ENCODE measurements at places on chromosomes 5 and 9.

DNA sequence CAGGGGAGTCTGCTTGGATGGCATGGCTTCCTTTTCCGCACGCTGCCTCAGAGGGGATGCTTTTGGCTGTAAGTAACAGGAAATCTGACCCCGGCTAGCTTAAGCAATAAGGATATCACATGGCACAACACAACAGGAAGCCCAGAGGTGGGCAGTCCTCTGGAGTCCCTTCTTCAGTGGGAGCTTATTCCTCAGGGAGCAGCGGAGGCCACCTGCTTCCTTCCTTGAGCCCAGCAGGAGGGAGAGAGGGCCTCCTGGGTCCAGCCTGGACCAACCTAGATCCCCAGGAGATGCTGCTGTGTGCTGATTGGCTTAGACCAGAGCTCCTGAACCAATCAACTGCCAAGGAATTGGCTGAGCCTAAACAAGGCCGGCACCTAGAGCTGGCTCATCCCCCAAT, 66.3 kb downstream of the C9orf50 start:
- DNase-seq = no peak

GRCh38 chr9:97962575-97962974, 20.6 kb upstream of the ANP32B start:
- DNase-seq = no peak

GRCh38 chr5:95087816-95088317, 197.0 kb downstream of the MCTP1 start:
- peak; percentile 65 for DNase-seq

DNA sequence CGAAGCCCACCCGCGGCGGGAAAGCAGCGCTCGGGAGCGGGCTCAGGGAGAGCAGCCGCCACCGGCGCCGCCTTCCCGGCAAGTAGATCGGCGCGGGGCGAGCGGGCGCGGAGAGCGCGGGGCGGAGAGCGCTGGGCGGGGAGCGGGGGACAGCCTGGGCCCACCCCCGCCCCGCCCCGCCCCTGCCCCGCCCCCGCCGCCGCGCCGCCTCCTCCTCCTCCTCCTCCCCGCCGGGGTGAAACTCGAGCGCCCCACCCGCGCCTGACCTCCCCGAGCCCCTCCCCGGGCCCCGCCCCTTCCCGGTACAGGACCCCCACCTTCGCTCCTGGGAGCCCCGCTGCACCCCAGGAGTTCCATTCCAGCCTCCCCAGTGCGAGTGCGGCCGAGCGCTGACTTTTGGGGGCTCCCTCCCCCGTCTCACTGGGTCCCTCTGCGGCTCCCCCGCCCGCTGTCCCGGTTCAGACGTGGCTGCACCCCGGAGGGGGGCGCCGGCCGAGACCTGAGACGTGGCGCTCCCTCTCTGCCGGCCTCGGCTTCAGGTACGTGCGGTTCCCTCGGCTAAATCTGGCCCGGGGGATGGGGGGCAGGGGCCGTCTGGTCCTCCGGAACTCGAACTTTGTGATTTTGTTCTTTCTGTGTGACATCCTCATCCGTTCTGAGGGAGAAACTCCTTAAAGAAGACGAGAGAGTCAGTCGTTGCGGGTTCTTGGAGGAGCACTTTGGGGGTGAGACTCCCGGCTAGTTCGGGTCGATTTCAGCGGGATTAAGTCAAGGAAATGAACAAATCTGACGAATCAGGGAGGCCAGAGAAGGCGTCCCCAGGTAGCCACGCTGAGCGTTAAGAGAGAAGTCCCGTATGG, at the start of gene SEMA5A:
TSS of gene SEMA5A (minus strand) at position 84 of the 860 bp plus-strand sequence. CDS start 166,129 bp downstream, outside the sequence.
- DNase-seq = peak; percentile 76

- DNase-seq = no peak
These were observed 31.4 kb downstream of the TLX3 start for GRCh38 chr5:171340491-171340890.

DNA sequence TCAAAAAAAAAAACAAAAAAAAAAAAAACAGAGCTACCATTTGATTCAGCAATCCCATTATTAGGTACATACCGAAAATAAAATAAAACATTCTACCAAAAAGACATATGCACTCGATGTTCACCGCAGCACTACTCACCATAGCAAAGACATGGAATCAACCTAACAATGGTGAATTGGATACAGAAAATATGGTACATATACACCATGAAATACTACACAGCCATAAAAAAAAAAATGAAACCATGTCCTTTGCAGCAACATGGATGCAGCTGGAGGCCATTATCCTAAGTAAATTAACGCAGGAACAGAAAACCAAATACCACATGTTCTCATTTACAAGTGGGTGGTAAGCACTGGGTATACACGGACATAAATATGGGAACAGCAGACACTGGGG, 21.3 kb downstream of the MRPS27 start:
- DNase-seq = no peak

- DNase-seq = no peak
These were observed 40.0 kb downstream of the FANCC start for GRCh38 chr9:95277509-95277908.

DNA sequence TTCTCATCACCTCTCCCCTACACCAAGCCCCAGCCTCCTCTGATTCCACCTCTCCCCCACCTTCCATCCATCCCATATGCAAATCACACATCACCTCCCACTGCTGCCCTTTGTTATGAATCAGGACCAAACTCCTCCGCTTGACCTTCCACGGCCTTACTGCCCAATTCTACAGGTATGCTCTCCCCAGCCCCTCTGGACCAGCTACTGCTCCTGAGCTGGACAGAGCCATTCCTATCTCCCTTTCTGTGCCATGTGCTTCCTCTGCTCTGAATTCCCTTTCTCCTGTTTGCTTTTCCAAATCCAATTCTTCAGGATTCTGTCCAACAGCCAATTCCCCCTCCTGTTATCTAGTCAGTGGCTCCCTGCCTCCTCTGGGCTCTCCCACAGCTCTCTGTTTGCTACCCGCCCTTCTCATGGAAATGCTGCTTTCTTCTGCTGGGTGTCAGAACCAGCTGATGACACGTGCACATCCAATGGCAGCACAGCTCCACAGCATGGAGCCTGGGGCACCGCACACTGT, 8.3 kb downstream of the FABP6 start:
- no peak for DNase-seq

GRCh38 chr5:162067655-162068411, at the start of gene GABRG2:
TSS of gene GABRG2 (plus strand) at chr5:162067773. CDS start at chr5:162068000, 227 bp downstream.
- no peak for DNase-seq

DNA sequence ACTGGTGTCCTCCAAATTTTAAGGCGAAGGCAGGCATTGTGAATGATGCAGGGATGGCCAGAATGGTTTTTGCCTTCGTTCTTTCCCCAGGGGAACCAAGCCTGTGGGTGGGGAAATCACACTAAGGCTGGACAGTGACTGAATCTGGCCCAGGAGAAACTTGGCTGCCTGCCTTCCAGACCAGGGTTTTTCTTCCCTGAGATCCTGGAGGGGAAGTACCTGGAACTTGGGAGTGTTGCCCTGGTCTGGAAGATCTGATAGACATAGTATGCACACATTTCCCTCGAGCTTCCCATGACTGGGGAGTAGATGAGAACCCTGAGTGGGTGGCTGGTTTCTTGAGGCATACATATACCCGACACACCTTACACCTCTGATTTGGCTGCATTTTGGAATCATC, 664 bp upstream of the IL11RA start:
- DNase-seq = peak; percentile 34

DNA sequence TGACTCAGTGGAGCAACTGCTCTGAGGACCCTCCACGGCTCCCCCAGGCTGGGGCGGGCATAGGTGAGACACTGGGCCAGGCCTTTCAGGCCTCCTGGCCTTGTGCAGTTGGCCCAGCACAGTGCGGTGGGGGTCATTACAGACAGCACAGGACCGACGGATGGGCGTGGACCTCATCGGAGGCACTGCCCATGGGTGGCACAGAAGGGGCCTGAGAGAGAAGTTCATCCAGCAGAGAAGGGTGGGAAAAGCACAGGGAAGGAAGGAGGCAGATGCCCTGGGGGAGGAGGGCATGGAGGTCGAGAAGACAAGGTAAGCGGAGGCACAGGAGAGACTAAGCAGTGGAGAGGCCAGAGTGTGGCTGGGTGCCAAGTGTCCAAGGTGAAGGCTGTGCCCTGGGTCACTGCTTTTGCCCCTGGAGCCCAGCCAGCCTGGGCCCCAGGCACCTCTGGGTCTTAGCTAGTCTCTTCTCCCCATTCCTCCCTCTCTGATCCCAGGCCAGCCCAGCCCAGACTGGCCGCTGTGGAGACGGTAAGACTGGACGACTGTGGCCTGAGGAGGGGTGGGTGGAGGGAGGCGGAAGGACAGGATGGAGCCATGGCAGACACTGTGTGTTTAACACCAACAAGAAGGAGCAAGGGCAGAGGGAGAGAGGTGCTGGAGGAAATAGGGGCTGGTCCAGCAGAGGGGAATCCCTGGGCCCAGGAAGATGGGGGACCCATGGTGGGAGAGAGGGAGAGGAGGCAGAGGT, 5.7 kb downstream of the IL3 start:
- DNase-seq = no peak

DNA sequence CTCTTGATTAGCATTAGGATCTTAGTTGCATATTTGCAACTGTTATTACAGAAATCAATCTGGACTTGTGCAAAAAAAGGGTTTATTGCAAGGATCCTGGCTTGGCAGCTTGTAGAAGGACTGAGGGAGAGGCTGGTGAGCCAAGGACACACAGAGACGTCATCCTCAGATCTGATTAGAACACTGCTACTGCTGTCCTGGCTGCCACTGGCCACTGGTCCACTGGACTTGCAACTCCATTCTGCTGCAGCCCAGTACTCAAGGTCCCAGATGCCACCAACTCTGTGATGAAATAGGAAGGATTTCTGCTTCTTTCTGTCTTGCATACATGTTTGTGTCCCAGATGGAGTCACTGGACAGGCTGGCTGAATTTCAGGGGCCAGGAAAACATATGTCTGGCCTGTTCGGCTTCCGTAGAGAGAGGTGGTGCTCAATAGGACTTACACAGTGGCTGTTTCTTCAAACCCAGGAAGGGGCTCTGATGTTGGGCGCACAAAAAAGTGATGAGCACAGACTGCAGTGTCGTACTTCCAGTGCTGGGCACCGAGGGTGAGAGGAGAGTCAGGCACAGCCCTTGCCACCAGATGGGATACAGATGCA, 68.9 kb upstream of the SH3PXD2B start:
- no peak for DNase-seq

GRCh38 chr5:156367597-156367996, 40.6 kb downstream of the SGCD start:
- DNase-seq = peak; percentile 97

GRCh38 chr9:112754578-112754977, 4.0 kb downstream of the SNX30 start:
- peak; percentile 81 for DNase-seq

DNA sequence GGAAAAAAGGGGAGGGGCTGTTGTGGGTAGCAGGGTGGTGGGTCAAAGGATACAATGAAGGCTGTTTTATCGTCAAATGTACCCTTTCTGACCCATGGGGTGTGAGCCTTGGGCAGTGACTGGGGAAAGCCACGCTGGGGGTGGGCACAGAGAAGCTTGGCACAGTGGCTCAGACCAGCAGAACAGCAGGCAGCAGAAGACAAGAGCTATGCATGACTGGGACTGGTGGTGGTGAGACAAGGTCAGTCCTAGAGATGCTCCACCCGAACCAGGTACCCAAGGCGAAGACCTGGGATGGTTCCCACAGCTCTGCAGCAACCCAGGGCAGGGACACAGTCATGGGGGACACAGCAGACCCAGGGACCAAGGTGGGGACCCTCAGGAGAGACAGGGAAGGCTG, 38.3 kb downstream of the BICD2 start:
- no peak for DNase-seq

GRCh38 chr5:3878267-3878666, 282.6 kb downstream of the IRX1 start:
- no peak for DNase-seq

- DNase-seq = no peak
These were observed 7.6 kb upstream of the AK3 start for GRCh38 chr9:4748612-4749011.

GRCh38 chr5:27403243-27403882, 365.0 kb upstream of the CDH9 start:
- peak; percentile 59 for DNase-seq

DNA sequence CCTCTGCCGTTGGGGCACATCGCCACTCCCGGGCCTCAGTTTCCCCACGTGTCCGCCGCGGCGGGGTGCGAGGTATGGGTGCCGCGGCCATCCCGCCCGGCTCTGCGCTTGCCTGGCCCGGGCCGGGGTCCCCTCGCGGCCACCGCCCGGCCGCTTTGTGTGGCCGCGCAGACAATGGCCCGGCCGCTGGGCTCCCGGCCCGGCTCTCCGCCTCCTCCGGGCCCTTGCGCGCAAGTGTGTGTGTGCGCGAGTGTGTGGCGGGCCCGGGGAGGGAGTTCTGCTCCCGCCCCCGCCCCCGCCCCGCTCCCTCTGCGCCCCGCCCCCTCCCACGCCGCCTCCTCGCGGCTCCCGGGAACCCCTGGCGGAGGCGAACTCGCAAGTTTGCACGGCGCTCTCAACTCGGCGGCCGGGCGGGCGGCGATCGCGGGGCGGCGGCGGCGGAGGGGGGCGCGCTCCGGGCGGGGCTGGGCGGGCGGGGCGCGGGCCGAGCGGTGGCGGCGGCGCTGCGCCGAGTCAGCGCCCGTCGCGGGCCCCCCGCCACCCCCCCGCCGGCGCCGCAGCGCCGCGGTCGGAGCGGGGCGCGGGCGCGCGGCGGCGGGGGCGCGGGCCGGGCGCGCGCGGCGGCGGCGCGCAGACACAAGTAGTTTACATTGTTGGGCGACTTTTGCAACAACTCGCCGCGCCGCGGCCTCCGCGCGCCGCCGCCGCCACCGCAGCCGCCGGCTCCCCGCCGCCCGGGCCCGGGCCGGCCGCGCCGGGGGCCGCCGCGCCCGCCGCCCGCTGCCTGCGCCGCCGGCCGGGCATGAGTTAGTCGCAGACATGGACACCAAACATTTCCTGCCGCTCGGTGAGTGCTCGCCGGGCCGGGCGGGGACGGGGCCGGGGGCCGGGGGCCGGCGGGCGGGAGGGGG, at the start of gene RXRA:
TSS of gene RXRA (plus strand) at position 643 of the 911 bp plus-strand sequence. CDS start at position 820, 177 bp downstream.
- peak; percentile 91 for DNase-seq

DNA sequence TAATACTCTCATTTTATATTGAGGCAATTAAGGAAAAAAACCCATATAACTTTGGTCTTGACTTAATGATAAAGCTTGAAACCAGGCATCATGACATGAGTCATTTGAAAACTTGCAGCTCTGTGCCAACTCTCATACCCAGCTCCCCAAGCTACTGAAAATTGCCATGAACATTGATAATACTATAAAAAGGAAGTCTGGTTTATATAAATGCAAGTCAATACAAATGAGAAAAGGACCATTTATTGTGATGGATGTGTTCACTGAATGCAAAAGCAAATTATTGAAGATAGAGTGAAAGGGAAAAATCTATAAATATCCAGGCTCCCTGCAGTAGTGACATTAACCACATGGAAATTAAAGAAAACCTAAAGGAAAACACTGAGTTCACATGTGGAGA, 116.3 kb downstream of the DEPDC1B start:
- DNase-seq = no peak

DNA sequence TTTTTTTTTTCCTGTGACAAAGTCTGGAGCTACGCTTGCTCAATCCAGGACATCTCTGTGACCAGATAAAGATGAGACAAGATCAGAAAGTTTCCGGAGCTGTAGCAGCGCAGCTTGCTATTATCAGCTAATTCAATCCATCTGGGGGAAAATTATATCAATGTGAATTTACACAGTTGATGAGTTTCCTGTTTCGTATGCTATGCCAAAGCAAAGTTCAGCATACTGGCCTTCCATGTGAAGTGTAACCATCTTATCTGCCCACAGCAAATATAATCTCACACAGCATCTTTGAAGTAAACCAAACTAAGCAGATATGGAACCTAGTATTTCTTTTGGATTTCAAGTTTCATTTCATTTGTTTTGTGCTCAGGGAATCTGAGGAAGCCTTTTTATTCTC, 1767.7 kb downstream of the EFNA5 start:
- peak; percentile 41 for DNase-seq
